ENCODE measurements at places on chromosomes 4 and X.

GRCh38 chrX:53073115-53073586 lies 9.0 kb upstream of the TSPYL2 start:
- DNase-seq: no peak

DNA sequence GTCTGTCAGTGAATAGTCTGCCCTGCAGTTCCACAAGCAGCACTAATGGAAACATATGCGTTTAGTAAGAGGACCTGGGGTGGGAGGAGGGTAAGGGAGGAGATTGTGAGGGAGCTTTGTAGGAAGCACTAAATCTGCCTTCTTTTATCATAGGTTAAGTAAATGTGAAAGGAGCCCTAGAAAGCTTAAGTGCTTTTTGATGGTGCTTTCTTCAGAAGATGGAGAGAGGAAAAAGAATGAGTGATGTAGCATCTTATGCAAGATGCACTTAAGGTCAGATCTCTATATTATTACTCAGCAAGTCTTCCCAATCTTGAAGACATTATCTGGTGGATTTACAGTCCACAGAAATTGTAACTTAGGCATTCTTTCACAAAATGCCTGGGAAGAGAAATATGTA lies 322.7 kb downstream of the PDHA2 start:
- no peak for DNase-seq

DNA sequence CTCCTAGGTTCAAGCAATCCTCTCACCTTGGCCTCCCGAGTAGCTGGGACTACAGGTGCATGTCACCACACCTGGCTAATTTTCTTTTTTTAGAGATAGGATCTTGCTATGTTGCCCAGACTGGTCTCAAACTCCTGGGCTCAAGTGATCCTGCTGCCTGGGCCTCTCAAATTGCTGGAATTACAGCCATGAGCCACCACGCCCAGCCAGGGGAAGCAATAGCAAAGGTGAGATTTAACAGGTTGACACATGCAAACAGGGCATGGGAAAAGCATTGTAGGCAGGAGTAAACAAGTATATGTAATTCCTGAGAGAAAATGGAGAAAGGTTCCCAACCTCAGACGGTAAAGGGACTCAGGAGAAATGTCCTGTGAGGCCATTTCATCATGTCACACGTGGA lies 33.6 kb upstream of the TBL1X start:
- no peak for DNase-seq

DNA sequence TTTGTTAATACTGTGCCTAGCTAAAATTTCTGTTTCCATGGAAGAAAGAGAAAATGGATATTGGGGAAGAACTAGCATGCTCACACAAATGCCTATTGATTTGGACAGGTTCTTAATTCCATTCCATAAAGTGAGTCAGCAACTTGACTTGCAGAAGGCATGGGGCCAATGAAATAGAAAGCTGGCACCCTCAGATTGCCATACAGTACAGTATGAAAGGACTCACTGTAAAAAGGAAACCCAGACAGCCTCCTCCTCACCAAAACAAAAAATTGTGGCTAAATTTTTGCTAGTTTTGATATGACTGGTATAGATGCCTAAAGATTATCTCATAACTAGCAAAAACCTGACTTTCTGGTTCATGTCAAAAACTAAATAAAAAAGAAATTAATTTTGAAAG lies 11.2 kb upstream of the TAB3 start:
- DNase-seq: no peak

- no peak for DNase-seq
Measured at GRCh38 chr4:159271856-159272255, 169.0 kb downstream of the RAPGEF2 start.

- DNase-seq: no peak
Measured at GRCh38 chr4:179719766-179720450, 2277.7 kb upstream of the AGA start.

DNA sequence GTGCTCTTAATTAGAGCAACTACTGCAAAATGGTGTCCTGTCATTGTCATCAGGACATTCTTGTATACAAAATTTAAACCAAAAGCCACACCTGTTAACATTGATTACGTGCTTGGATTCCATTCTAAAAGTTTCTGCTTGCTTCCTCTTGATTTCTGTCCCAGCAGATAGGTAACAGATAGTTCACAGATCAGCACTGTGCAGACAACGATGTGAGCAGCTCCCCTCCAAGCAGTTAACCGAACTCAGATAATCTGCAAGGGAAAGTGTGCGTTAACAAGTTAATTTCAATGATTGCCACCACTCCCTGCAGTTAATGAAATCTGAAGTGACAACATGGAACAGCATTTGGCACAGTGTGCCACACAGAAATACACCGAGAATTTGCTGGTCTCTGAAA lies 54.4 kb upstream of the RELL1 start:
- DNase-seq: no peak

DNA sequence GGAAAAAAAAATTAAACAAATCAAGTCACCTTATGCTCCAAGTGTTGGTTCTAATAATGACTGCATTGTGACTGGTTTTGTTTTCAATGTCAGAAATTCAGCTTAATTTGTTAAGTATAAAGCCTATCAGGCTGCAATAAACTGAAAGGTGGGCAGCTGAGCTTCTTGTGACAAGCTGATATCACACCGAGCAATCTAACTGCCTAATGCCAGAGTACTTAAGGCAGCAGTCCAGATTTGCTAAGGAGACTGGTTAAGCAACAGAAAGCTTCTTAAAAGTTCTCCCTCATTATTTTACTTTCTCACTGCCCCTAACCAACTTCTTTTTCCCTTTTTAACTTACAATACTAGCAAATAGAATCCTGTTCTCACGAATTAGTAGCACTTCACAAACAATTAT lies 201.0 kb downstream of the MAB21L2 start:
- DNase-seq: no peak

- no peak for DNase-seq
Measured at GRCh38 chrX:15525664-15526416, 25.2 kb downstream of the BMX start.

- DNase-seq: no peak
Measured at GRCh38 chrX:145405012-145405411, 157.7 kb downstream of the SPANXN1 start.
